ENCODE measurements at places on chromosomes 2 and 18.

DNA sequence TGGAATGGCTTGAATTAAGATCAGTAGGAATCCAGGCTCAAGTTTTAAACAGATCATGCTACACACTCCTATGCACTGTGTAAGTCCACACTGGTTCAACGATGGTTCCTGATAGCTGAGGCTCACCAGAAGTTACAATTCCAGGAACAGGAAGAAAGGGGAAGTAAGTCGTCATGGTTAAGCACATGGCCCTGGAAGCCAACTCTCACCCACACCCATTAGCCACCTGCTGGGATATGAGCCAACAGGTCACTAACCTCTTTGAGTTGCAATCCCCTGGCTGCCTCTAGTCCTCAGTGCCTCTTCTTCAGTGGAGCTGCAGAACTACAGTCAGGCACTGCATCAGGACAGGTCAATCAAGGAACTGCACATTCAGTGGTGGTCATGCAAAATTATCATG is 133.5 kb downstream of the TMEM182 start:
- DNase-seq = no peak

DNA sequence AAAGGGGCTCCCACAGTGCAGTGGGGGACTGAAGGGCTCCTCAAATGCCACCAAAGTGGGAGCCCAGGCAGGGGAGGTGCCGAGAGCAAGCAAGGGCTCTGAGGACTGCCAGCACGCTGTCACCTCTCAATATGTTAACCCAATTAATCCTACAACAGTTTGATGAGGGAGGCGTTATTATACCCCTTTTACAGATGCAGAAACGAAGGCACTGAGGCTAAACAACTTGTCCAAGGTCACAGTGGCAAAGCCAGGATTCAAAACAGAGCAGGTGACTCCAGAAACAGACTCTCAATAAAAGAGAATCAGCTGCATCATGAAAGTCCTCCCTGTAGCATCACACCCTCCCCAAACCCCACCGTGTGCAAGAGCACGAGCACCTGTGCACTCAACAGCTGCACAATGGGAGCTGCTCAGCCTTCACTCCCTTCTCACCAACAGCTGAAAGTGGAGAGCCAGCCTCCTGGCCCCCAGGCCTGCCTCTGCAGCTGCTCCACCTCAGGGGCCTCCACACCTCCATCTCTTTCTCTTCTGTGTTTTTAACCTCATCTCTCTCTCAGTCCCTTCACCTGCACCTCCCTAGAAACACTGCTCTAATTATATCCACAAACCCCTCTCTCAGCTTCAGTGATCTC is 8.1 kb downstream of the NPC1 start:
- no peak for DNase-seq

DNA sequence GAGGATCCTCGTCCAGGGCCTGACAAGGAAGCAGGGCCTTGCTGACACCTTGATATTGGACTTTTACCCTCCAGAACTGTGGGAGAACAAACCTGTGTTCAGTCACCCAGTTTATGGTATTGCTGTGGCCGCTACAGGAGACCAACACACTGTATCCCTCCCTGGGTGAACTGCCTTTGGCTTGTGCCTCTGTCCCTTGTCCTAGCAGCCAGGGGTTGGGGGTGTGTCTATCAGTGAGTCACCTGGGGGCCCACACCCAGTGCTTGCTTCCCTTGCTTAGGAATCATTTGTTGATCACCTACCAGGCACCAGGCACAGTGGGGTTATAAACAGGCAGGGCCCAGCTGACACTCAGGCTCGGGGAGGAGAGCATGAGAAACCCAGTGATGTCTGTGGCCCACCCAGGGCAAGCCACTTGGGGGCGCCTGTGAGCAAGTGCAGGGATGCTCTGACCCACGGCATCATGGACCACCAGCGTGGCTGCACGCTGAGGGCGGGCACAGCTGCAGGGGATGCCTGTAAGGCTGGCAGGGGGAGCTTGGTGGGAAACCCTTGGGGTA is 17.1 kb downstream of the TMEM185B start:
- peak; percentile 34 for DNase-seq

- DNase-seq = no peak
Measured at GRCh38 chr18:8121101-8121500, 488.1 kb upstream of the RAB12 start.

DNA sequence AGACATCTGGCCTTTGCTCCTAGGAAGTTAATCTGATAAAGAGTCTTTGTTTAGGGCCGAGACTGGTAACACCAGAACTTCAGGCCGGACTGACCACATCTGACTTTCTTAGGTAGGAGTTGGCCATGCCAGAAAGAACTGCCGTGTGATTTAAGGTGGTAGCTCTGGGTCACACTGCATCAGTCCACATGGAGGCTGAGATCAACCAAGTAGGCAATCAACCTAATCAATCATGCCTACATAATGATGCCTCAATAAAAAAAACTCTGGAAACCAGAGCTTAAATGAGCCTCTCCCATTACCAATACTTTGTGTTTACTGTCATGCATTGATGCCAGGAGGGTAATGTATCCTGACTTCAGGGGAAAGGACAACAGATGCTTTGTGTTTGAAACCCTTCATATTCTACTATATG is 44.1 kb upstream of the ORC2 start:
- DNase-seq = no peak

- no peak for DNase-seq
Measured at GRCh38 chr2:239710953-239711861, 310.4 kb upstream of the HDAC4 start.

DNA sequence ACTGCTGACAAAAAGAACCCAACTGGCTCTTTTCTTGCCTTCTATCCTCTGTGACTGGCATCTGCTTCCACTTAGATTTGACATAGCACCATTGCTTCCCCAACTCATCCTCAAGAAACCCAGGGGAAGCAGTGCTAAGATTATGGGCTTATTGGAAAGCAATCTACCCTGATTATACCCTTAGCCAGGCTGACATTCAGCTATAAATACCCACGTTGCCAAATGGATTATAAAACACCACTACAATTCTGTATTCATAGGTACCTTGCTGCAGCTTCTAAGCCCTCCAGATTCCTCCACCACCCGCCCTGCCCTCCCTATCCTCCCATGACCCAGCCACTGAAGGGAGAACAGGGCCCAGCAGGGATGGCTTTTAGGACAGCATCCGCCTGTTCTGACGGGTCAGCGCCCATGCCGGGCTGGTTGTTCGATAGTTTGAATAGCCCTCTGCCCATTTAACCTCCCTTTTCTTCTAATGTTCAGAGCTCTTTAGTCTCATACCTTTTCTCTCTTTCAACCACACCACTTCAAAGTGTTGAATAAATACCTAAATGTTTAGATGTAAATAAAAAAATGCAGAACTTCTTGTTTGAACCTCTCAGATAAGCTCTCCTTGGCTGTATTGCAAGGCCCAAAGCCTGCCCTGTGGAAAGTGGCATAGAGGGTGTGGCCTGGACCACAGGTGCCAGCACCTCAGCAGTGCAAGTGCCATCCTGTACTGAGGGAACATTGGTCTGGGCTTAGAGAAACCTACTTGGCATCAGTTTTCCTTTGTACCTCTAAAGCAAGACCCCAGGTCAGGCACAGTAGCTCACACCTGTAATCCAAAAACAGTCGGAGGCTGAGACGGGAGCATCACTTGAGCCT is 86.6 kb upstream of the RGPD5 start:
- DNase-seq = no peak

- no peak for DNase-seq
Measured at GRCh38 chr2:192246297-192246696, 51.6 kb upstream of the TMEFF2 start.

- no peak for DNase-seq
Measured at GRCh38 chr2:197328461-197328860, 17.9 kb upstream of the ANKRD44 start.

DNA sequence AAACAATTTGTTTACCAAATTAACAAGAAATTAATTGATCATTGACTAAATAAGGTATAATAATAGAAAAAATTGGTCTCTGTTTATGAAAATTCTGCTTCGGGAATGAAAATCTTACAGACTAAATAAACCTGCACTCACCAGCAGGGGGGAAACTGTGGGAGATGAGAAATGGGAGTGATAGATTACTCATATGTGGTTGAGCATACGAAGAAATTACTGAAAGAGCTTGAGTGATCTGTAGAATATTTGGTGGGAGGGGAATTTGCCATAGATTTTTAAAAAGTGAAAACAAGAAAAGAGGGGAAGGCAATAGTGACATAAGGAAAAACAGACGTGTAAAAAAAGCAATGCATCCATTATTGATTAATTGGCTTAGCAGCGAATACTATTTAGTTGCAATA is 2.2 kb downstream of the HMSD start:
- DNase-seq = no peak

All from SK-MEL-5 (cell line).